ENCODE measurements at places on chromosomes 5 and 9. TPM values are rescaled to one million over a fixed set of nuclear protein-coding genes. Genes with fewer than 3 reads are reported as not detected.

Gene PCDHAC2
- total RNA-seq = 4.4 TPM

Gene PAEP
- 0.45 TPM for total RNA-seq

Gene TEX48
- not detected for total RNA-seq

Gene GPR151
- total RNA-seq = not detected

Gene AFAP1L1
- total RNA-seq = 13.1 TPM

Gene PSIP1
- 55.6 TPM for total RNA-seq

Gene DPH7
- 29.1 TPM for total RNA-seq

Gene SLU7
- 46.0 TPM for total RNA-seq

Gene ENTR1
- total RNA-seq = 54.8 TPM

Gene CDKN2B
- total RNA-seq = not detected

Gene UGT3A1
- total RNA-seq = not detected

Gene IFNA2
- not detected for total RNA-seq

Gene TAF1L
- total RNA-seq = not detected

Gene C9orf50
- total RNA-seq = 0.36 TPM

Gene SV2C
- total RNA-seq = not detected

Gene CDKN2A
- not detected for total RNA-seq

Gene AMBP
- 7.5 TPM for total RNA-seq

Gene SIT1
- total RNA-seq = not detected

Gene PCDHGA12
- total RNA-seq = not detected

Gene GAPT
- total RNA-seq = not detected

Gene ANKRD33B
- total RNA-seq = 11.0 TPM

Gene ZNF658
- 2.0 TPM for total RNA-seq

Gene SLC23A1
- 1.3 TPM for total RNA-seq

Gene RNF180
- total RNA-seq = 0.26 TPM

Gene ACOT12
- total RNA-seq = not detected

Gene ADCY2
- not detected for total RNA-seq

Gene SH3TC2
- total RNA-seq = 0.41 TPM

Gene CCL27
- total RNA-seq = not detected

Gene EGFLAM
- total RNA-seq = 0.21 TPM

Gene PCDHB10
- total RNA-seq = not detected

Gene FREM1
- total RNA-seq = not detected

Gene PRRC1
- 44.0 TPM for total RNA-seq

All from A549 treated with Mapracorat at 1 μM for 4 hours (cell line).